ENCODE measurements at places on chromosomes 12 and 14.

DNA sequence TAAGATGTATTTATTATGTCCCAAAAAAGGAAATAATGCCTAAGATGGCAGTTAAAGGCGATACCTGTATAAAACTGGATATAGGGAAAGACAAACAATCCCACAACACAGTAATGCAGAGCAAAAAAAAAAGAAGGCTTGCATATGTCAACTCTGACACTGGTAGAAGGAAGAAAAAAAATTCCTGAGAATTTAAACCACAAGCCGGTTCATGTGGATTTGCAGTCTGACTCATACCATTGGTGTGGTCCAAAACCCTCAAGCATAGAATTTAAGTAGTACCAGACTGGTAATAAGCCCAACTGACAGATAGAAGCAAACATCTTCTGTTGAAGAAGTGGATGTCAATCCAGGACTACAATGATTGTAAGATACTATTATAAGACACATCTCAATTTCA lies 7.2 kb downstream of the DNAI7 start:
- peak; percentile 89 for DNase-seq

GRCh38 chr12:100672075-100672592 lies 98.7 kb downstream of the GAS2L3 start:
- peak; percentile 24 for DNase-seq

DNA sequence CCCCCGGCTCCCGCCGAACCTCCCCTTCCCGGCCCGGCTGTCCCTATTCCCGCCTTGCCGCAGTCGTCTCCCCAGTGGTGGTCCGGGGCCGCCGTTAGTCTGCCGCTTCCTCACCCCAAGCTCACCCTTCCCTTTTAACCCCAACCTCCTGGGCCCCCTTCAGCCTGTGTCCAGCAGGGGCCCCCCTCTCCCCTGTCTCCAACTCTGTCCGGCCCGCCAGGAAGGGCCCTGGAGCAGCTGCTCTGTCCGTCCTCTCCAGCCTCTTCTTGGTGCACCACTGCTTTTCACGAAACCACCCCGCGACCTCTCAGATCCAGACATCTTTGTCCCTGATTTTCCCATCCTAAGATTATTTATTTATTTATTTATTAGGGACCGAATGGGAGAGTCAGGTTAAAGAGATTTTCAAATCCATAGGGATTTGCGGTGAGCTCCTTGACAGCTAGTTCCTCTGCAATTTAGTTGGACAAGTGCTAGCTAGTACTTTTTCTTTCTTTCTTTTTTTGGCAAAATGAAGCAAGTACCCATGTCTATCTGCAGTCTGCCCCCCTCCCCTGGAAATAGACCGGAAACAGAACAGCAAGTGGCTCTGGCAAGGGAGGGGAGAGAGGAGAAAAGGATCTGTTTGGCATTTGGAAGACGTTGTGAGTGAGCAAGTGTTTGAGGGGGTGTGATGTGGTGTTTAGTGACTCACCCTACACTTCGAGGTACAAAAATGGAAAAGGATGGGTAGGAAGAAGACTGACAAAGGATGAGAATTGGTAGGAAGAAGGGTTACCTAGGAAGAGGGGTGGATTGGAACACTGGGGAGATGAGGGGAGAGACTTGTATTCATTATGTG lies 632 bp downstream of the UBR7 start:
- DNase-seq, result peak; percentile 65

DNA sequence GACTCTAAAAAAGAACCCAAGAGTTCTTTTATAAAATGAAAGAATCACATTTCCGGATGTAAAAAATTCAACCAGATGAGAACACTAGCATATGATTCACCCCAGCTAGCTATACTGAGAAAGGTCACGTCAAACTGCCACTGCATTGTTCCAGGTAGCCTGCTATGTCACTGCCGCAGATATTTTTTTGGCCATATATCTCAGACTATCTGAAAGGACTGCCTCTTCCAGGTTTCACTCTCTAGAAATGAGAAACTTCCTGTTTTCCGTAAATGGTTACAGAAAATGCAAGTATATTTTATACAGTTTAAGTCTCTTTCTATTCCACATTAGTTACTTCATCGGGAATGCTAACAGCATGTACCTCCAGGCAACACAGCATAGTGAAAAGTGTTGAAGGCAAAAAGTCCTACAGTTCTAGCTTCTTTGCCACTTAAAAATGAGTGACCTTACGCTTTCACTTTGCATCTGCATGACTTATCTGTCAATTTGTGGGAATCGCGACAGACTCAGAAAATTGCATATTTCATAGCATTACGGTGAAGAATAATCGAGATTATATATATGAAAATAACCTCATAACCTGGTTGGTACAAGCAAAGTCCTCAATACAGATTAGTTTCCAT lies 105.2 kb downstream of the MED13L start:
- peak; percentile 53 for DNase-seq

GRCh38 chr14:50955373-50956043 lies 11.2 kb upstream of the PYGL start:
- DNase-seq, result peak; percentile 95

DNA sequence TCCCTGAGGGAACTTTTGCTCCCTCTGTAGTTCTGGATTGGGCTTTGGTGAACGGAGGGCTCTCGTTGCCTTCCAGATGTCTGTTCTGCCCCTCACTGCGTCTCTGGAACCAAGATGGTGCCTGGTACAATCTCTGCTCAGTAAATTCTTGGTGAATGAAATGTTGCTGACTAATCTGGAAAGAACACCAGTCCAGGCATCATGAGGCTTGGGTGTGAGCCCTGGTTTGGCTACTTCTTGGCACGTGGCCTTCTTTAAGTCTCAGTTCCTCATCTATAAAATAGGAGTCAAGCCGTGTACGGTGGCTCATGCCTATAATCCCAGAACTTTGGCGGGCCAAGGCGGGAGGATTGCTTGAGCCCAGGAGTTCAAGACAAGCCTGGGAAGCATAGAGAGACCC lies 4.3 kb downstream of the HHIPL1 start:
- DNase-seq, result peak; percentile 21

GRCh38 chr14:38389681-38390080 lies 133.8 kb upstream of the CLEC14A start:
- DNase-seq, result no peak

- no peak for DNase-seq
Measured at GRCh38 chr14:100587763-100588411, 670 bp upstream of the BEGAIN start.

GRCh38 chr14:72751276-72752033 lies 142.4 kb downstream of the DPF3 start:
- no peak for DNase-seq

GRCh38 chr14:57153286-57153685 lies 115.4 kb downstream of the EXOC5 start:
- DNase-seq, result no peak

DNA sequence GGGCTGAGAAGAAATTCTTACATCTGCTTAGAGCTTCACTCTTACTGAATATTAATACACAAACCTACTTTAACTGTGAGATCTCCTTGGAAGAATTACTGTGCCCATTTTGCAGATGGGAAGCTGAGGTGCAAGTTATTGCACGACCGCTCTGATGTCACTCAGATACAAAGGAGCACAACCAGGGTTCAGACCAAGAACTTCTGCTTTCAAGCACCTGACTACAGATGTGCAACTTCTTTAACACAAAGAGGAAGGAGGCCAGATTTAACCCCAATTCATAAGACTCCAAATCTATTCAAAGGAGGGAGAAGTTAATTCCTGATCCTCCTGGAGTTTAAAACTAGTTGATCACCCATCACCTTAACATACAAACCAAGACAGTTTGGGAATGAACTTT lies 232.6 kb downstream of the VRK1 start:
- DNase-seq, result no peak

GRCh38 chr14:75273272-75274049 lies 5.2 kb upstream of the FOS start:
- no peak for DNase-seq

GRCh38 chr12:123815968-123816367 lies 53.9 kb downstream of the DNAH10 start:
- DNase-seq, result no peak

Data from HT1080 (cell line).